ENCODE measurements at places on chromosomes 2 and 18.

DNA sequence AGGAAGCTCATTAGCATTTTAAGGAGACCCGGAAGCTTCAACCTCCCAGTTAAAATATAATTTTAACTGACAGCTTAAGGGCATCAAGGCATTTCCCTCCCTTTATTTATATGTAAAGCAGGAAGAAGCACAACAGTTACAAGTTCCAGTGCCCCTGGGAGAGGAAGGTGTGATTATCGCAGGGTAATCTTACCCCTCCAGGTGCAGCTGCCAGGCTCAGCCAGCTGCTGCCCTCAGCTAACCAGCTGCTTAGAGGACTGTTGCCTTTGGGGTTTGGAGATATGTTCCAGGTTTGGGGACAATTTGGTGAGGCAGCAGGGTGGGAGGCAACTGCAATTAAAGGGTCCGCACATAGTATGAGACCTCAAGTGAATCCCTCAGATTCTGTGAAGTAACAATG lies 55.3 kb upstream of the SETBP1 start:
- H3K27me3 ChIP-seq, result no peaks in the 10 kb centered on the region
- H3K36me3 ChIP-seq, result no peaks in the 10 kb centered on the region
- no peak overlapping the region for H3K27ac ChIP-seq
- H3K4me1 ChIP-seq, result peaks cover 13% of the 10 kb centered on the region

GRCh38 chr2:222304737-222305515 lies 6.1 kb upstream of the PAX3 start:
- DNase-seq, result no peak
- H3K4me3 ChIP-seq, result no peak overlapping the region
- H3K36me3 ChIP-seq, result no peaks in the 10 kb centered on the region
- H3K4me1 ChIP-seq, result no peaks in the 10 kb centered on the region
- no peak overlapping the region for H3K27ac ChIP-seq
- H3K27me3 ChIP-seq, result peaks cover 55% of the 10 kb centered on the region

DNA sequence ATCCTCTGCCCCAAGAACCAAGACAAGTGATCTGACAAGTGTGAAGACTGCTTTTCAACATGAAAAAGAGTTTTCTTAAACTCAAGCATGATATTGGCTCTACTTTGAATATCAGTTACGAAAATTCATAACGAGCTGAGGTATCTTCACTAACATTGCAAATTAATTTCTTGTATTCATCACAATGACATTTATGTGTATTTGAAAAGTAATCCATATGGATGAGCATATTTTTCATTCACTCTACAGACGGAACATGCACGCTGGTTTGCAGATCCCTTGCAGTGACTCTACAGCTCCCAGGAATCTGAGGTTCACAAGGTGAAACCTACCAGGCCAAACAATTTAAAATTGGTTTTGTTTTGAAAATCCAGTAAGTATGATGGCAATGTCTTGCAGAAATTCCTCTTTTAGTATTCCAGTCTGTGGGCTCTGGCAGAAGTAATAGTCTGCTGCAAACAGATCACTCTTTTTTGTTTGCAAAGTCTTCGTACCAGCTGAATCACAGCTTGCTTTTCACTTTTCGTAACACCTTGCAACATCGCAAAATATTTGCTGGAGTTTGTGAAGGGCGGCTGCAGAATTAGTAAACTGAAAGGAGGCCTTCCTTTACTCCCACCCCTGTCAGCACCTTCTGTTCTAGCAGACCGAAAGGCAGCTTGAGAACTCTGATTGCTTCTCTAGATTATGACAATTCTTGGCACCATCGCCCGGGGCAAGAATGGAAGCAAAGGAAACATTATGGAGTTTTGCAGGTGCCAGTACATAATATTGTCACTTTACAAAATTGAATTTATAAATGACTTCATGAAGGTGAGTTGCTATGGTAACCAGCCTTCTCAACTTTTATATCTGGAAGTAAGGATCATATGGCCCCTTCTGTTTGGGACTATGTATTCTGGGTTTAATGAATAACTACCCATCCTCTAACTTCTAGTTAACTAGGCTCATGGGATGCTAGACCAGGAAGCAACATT lies 168.7 kb downstream of the TMEM247 start:
- no peaks in the 10 kb centered on the region for H3K27me3 ChIP-seq
- no peak for DNase-seq
- H3K27ac ChIP-seq, result no peak overlapping the region
- no peaks in the 10 kb centered on the region for H3K36me3 ChIP-seq
- H3K4me3 ChIP-seq, result no peak overlapping the region
- H3K4me1 ChIP-seq, result peaks cover 14% of the 10 kb centered on the region

DNA sequence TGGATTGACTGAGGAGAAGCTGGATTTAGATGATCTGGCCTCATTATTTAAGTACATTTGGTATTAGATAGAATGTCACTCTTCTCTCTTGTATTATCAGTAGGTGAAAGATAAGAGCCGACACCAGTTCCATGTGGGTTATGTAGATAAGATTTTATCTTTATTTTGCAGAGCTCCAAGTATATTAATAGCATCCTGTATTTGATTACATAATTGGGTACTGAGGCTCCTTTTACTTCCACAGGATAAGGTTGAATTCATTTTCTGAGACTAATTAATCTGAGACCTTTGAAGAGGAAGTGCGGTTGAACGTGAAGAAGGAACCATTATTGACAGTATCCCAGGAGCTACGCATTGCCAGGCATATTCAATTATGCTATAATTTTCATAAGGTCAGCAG lies 32.8 kb upstream of the CD226 start:
- no peak overlapping the region for H3K27ac ChIP-seq
- H3K27me3 ChIP-seq, result no peaks in the 10 kb centered on the region
- no peak for DNase-seq
- no peak overlapping the region for H3K4me3 ChIP-seq
- H3K4me1 ChIP-seq, result no peaks in the 10 kb centered on the region

- no peaks in the 10 kb centered on the region for H3K4me1 ChIP-seq
- H3K27me3 ChIP-seq, result no peaks in the 10 kb centered on the region
These were observed 60.3 kb upstream of the SCN1A start for GRCh38 chr2:166188084-166188483.

DNA sequence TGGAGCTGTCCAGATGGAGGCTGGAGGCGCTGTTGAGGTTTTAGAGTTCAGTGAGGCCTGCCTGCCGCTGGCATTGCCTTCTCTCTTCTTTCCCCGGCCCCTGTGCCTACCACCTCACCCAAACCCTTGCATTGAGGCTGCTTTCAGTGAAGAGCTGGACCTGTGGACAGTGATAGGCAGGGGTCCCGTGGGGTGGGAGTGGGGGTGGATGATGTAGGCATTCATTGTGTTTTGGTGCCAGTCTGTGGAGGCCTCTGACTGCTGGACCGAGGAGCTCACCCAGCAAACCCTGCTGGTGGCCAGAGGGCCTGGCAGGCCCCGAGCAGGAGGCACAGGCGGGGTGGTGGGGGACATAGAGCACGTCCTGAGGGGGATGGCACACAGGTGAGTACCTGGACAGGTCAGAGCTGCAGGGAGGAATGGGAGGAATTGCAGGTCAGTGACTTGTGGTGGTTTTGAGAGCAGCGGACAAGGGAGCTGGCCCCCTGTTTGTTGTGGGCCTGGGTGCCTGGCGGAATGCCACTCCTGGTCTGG lies 35.6 kb downstream of the NGEF start:
- DNase-seq, result no peak
- no peaks in the 10 kb centered on the region for H3K4me1 ChIP-seq
- H3K4me3 ChIP-seq, result no peak overlapping the region
- H3K27ac ChIP-seq, result no peak overlapping the region
- no peaks in the 10 kb centered on the region for H3K36me3 ChIP-seq

DNA sequence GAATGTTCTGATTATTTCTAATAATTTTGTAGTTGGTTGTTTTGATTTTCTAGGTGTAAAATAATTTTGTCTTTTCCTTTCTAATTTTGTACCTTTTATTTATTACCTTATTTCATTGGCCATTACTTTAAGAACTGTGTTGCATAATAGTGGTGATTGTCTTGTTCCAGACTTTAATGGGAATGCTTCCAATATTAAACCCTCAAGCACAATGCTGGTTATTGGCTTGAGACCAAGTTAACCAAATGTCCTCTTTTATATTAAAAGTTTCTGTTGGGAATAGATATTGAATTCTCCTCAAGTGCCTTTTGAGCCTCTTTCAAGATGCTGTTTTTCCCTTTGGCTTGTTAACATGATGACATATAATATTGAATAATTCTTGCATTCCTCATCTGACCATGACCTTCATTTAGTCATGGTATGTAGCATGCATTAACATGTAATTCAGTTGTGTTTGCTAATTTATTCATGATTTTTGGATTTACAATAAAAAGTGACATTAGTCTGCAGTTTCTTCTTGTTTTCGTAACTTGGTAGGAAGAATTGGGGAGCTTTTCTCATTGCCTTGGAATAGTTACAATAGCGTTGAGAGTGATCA lies 141.7 kb downstream of the DIS3L2 start:
- H3K27ac ChIP-seq, result no peak overlapping the region
- H3K36me3 ChIP-seq, result no peaks in the 10 kb centered on the region
- no peaks in the 10 kb centered on the region for H3K27me3 ChIP-seq
- H3K4me1 ChIP-seq, result no peaks in the 10 kb centered on the region

DNA sequence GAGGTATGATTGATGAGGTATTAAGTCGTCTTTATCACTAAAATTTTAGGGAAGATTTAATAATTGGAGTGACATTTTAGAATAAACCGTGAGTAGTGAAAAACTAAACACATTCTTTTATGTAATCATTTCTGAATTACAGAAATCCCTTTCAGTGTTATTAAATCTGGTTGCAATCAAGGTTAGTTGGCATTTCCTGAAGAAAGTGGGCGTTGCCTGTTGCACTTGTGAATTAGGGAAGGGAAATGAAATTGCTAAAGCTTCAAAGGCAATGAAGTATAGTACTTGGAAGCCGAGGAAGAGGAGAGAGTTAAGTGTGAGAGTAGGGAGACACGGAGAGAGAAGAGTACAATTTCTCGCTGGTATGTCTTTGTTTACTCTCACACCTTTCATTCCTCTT lies 274.5 kb downstream of the SLC8A1 start:
- no peak overlapping the region for H3K4me3 ChIP-seq
- H3K27ac ChIP-seq, result no peak overlapping the region
- H3K27me3 ChIP-seq, result no peaks in the 10 kb centered on the region
- H3K4me1 ChIP-seq, result peaks cover 14% of the 10 kb centered on the region
- H3K36me3 ChIP-seq, result peaks cover 11% of the 10 kb centered on the region

- H3K27me3 ChIP-seq, result no peaks in the 10 kb centered on the region
- H3K4me3 ChIP-seq, result no peak overlapping the region
- no peaks in the 10 kb centered on the region for H3K4me1 ChIP-seq
These were observed 93.9 kb downstream of the RHOB start for GRCh38 chr2:20540587-20541293.

DNA sequence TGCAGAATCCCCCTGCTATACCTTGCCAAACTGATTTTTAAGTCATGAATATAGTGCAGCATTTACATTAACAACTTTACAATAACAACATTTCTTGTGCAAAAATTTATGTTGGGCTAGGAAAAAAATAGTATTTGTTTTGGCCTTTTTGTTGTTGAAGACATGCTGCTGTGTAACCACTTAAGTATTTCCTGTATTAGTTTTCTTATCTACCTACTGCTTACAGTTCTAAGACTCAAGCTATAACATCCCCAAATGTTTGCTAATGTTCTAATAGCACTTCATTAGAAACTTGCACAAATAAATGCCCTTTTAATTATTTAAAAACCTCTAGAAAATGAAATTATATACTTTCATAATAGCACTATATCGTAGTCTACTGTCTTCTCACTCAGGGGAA lies 154.3 kb upstream of the DOCK10 start:
- no peaks in the 10 kb centered on the region for H3K4me1 ChIP-seq
- no peaks in the 10 kb centered on the region for H3K27me3 ChIP-seq
- no peak overlapping the region for H3K27ac ChIP-seq
- H3K4me3 ChIP-seq, result no peak overlapping the region
- H3K36me3 ChIP-seq, result no peaks in the 10 kb centered on the region
- no peak for DNase-seq

- H3K36me3 ChIP-seq, result no peaks in the 10 kb centered on the region
- no peaks in the 10 kb centered on the region for H3K4me1 ChIP-seq
- DNase-seq, result no peak
- H3K4me3 ChIP-seq, result no peak overlapping the region
- H3K27ac ChIP-seq, result no peak overlapping the region
These were observed 91.7 kb upstream of the RAB6C start for GRCh38 chr2:129887688-129888266.

GRCh38 chr2:176105730-176106580 lies 1.1 kb upstream of the HOXD11 start:
- peaks cover 92% of the 10 kb centered on the region for H3K27me3 ChIP-seq
- no peak overlapping the region for H3K4me3 ChIP-seq
- H3K4me1 ChIP-seq, result peaks cover 39% of the 10 kb centered on the region
- H3K27ac ChIP-seq, result no peak overlapping the region

GRCh38 chr2:11983401-11983800 lies 237.0 kb downstream of the LPIN1 start:
- no peaks in the 10 kb centered on the region for H3K27me3 ChIP-seq
- no peaks in the 10 kb centered on the region for H3K4me1 ChIP-seq
- H3K4me3 ChIP-seq, result no peak overlapping the region
- no peaks in the 10 kb centered on the region for H3K36me3 ChIP-seq

DNA sequence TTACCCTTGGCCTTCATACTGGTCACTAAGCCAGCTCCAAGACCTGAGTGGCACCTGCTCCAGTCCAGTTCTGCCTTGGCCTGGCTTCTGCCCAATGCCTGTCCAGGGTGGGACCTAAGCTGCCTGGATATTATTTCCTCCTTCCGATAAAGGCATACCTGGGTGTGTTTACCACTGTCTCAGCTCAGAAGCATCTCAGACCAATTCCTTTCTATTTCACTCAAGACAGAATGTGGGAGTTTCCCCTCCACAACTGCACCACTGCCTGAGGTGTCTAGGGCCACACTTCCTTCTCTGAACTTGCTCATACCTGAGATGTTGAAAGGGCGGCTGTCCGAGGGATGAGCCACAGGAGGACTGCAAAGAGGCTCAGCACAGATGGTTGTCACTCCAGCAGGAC lies 18.4 kb upstream of the CAB39 start:
- H3K4me1 ChIP-seq, result no peaks in the 10 kb centered on the region
- H3K4me3 ChIP-seq, result no peak overlapping the region
- no peak overlapping the region for H3K27ac ChIP-seq

- no peaks in the 10 kb centered on the region for H3K4me1 ChIP-seq
- H3K27ac ChIP-seq, result no peak overlapping the region
- no peaks in the 10 kb centered on the region for H3K36me3 ChIP-seq
- no peaks in the 10 kb centered on the region for H3K27me3 ChIP-seq
These were observed 26.0 kb downstream of the MARCO start for GRCh38 chr2:118968042-118968441.

GRCh38 chr2:142642650-142643049 lies 234.8 kb upstream of the KYNU start:
- no peaks in the 10 kb centered on the region for H3K27me3 ChIP-seq
- no peaks in the 10 kb centered on the region for H3K4me1 ChIP-seq
- H3K4me3 ChIP-seq, result no peak overlapping the region
- no peak overlapping the region for H3K27ac ChIP-seq

DNA sequence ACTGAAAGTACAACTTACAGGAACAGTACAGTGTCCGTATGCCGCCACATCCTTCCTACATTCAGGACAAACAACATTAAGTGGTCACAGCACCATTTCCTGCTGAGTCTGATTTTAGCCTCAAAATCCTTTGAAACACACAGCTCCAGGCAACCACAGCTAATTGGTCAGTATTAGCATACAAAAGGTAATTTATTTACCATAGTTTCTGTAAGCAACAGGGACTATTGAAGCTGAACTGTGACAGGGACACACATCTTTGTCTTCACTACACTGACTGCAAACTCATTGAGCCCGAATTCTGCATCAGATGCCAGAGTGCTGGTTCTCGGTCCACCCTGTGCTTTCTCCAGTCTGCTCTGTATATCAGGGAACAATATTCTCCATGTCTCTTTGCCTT lies 151.8 kb downstream of the ST6GAL2 start:
- no peaks in the 10 kb centered on the region for H3K27me3 ChIP-seq
- no peaks in the 10 kb centered on the region for H3K36me3 ChIP-seq
- H3K4me1 ChIP-seq, result no peaks in the 10 kb centered on the region
- no peak for DNase-seq
- no peak overlapping the region for H3K27ac ChIP-seq
